NCI-H510A treated with DMSO at 0.1 percent for 48 hours (cell line): ENCODE measurements at places on chromosomes 13 and 19.
A peak's percentile ranks its signal among the peaks of the same experiment; 100 is the strongest.

DNA sequence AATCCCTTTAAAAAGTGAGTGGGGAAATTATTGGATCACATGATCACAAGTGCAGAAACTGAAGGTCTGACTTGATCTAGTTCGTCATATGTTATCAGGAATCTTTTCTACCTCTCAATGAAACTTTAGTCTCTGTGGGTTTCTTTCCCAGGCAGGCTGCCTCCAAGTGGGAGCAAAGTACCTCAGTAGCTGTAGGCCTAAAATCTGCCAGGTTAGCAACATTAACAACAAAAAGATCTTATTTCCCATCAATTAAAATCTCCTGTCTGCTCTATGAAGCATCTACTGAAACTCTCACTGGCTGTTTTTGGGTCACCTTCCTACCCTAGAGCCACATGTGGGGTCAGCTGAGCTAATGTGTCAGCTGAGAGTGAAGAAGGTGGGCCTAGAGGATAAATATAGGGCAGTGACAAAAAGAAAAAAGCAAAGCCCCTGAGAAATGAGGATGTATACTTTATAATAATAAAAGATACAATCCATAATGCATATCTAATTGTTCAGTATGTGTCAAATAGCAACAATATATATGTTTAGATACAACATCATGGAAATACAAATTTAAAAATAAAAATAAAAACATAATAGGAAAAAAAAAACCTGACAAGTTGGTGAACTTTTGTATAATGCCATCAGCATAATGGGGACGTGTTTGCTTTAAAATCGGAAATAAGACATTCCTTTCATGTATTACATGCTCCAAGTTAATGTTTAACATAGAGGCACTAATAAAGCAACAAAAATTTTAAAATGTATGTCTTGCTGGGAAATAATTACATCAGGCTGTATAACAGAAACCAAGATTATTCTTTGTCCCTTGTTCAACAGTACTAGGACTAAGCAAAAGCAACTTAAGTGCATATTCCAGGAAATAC, 141.1 kb downstream of the GPC5 start:
- no peak for DNase-seq

DNA sequence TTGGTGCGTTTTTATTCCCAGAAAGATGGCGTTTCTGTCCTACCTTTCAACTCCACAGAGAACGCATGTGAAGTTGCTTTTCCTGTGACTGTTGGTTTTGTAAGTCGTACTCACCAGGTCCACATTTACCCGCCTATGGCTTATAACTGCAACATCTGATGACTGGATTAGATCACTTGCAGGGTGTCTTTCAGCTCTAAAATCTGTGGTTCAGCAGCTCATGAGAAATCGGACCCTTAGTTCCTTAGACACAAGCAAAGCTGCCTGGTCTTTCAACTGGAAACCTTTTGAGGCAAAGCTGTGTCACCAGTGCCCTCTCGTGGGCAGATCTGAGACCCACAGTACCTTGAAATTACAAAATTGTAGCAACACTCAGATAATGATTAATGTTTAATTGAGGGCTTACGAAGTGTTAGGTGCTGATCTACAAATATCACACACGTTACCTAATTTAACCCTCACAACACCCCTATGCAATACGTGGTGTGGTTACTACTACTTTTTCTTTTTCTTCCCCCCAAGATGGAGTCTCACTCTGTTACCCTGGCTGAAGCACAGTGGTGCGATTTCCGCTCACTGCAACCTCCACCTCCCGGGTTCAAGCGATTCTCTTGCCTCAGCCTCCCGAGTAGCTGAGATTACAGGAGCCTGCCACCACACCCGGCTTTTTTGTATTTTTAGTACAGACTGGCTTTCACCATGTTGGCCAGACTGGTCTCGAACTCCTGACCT, 65.4 kb downstream of the RUBCNL start:
- no peak for DNase-seq

DNA sequence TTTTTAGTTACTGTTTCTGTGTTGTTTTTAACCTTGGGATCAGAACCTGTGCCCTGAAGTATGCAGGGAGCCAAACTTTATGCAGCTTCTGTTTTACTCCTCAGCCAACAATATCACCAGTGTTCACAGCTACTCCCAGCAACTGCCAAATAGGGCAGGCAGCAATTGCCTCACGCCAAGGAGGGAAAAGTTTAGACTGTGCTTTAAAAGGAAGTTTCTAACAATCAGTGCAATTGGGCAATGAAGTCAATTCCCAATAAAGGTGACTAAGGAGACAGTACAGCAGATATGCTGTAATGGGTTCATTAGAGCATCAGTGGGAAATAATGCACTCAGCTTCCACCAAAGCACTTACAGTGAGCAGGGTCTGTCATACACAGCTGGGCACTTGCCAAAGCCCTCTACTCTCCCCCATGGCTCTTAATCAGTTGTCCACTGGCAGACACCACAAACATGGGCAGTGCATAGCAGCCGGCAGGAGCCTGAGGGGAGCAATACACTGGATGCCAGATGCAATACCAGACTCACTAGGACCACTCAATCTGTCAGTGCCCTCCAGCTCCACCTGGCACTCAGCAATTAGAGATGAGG, 19.3 kb downstream of the ENOX1 start:
- DNase-seq: no peak

GRCh38 chr13:100581504-100581903, 7.1 kb downstream of the GGACT start:
- DNase-seq: no peak

DNA sequence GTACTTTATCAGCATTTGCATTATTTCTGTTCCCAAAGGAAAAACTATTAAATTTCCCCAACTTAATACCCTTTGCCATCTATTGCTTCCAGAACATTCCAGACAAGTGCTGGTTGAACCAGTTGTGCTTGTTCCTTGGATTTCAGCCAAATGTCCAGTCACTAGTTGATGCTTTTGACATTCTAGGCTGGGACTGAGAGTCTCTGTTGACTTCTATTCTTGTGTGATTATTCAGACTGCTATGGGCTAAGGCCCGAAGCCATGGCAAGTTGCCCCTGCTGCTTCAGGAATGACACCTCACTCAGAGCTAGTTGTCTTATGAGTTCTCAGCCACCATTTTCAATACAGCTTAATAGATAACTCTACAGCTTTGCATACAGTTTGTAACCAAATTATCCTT, 458.1 kb upstream of the ARGLU1 start:
- peak; percentile 23 for DNase-seq
